Suppressor macrophage treated with lipopolysaccharide for 1 hour (primary cell): ENCODE measurements at places on chromosomes 11 and 22.

- DNase-seq = no peak
Measured at GRCh38 chr22:19106886-19107729, 15.1 kb downstream of the DGCR2 start.

DNA sequence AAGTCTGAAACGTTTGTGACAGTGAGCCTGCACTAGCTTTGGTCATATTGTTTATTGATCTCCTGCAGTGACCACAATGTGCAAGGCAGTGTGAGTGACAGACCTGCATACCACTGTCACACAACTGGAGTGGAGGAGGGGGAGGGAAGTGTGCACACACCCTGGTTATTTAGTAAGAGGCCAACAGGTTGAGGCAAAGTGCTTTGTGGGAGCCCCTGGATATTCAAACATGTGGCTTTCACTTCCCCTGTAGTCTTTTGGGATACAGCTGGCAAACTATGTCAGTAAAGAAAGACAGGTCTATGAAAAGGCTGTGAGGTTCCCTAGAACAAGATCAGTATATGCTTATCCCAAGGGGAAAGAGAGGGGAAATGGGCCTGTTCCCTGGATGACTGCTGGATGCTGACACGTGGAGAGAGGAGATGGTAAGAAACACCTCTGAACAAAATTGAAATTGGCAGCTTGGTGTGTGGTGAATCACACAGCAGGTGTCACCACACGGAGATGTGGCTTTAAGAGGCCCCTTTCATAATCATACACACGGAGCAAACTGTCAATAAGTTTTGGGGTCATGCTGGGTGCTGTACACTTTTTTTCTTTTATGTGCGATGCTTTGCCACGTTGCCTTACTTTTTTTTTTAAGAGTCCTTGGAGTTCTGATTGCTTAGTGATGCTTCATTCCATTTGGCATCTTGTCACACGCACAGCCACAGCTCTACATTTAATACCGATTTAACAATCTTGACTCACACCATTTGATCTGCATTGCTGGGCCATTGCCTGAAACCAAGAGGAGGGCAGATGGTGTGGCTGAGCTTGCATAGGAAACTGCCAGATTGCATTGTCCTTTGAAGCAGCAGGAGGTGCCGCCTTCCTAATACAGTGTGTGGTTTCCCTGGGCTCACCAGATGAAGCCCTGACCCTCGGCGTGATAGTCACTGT lies 11.3 kb downstream of the OSBP2 start:
- DNase-seq = no peak

- DNase-seq = no peak
Measured at GRCh38 chr11:114228435-114229411, 67.5 kb upstream of the NNMT start.

DNA sequence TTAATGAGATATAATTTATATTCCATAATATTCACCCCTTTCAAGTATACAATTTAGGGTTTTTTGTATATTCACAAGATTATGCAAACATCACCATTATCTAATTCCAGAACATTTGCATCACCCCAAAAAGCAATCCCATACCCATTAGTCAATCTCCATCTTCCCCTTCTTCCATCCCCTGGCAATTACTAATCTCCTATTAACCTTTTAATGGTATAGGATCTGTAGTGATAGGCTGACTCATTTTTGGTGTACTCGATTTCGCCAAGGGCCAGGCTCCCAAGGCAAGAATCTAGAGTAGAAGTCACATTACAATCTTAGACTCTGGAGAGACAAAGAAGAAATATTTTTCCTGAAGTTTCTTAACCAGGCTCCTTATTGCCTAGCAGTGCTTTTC lies 113.4 kb downstream of the GAB2 start:
- peak; percentile 60 for DNase-seq

- no peak for DNase-seq
Measured at GRCh38 chr11:125431481-125431880, 64.6 kb downstream of the FEZ1 start.

GRCh38 chr11:114154271-114155047 lies 94.9 kb downstream of the ZBTB16 start:
- peak; percentile 34 for DNase-seq

DNA sequence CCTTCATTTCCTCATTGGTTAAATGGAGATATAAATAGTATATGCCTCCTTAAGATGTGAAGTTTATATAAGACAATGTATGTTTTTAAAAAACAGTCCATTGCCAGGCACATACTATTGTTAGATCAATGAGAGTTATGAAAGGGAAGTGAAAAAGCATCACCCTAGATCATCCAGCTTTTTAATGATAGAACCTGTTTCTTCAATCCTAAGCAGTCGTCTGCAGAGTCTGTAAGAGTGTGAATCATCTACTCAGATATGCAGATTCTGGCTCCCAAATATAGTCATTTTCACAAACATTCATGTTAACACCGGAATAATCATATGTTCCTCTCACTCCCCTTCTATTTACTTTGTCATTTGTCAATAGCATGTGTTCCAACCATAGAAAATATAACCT lies 65.3 kb upstream of the SLN start:
- no peak for DNase-seq

GRCh38 chr22:45502215-45503049 lies at the start of gene FBLN1:
Gene FBLN1 (plus strand): TSS chr22:45502883. CDS start chr22:45502986, 103 bp downstream.
- DNase-seq = peak; percentile 37

DNA sequence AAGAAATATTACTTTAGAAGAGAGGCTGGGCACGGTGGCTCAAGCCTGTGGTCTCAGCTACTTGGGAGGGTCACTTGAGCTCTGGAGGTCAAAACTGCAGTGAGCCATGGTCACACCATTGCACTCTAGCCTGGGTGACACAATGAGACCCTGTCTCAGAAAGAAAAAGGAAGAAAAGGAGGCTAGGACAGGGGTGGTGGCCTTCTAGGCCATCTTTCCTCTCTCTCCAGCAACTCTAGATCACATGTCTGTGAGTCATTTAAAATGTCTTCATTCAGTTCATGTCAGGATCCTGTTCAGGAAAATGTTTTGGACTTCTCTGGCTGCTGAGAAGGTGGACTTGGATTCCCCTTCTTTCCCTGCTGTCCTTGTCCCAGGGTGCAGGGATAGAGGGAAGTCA lies 53.3 kb downstream of the PPFIA1 start:
- peak; percentile 73 for DNase-seq

DNA sequence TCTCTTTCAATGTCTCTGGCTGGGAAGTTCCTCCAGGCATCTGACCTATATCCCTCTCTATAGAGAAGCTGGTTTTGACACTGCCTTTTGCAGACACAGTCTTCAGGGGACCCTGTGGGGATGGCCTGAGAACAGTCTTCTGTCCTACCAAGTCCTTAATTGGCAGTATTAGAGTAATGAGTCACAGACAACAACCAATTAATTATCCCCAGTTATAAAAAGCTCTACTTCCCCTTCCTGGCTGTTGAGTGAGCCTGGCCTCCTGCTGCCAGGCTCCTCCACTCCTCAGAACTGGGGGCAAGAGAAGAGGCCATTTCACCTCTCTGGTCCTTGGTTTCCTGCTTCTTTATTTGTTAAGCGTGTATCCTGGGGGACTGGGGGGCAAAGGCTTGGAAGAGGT lies 41.2 kb upstream of the KLHL35 start:
- peak; percentile 45 for DNase-seq

DNA sequence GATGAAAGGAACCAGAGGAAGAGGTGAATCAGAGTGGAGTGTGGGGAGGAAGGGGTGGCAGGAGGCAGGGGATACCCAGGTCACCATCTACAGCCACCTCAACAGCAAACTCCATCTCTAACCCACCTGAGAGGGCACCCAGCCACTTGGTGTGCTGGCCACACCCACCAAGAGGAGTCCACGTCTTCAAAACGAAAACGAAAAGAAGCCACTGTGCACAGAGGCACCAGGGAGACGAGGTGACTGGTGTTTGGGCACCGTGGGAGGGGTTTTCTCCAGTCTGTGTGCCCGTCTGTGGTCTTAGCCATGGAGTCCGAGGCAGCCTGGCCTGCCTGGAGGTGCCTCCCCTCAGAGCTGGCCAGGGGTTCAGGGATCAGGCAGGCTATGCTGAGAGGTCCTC lies 20.2 kb downstream of the PDGFB start:
- no peak for DNase-seq

DNA sequence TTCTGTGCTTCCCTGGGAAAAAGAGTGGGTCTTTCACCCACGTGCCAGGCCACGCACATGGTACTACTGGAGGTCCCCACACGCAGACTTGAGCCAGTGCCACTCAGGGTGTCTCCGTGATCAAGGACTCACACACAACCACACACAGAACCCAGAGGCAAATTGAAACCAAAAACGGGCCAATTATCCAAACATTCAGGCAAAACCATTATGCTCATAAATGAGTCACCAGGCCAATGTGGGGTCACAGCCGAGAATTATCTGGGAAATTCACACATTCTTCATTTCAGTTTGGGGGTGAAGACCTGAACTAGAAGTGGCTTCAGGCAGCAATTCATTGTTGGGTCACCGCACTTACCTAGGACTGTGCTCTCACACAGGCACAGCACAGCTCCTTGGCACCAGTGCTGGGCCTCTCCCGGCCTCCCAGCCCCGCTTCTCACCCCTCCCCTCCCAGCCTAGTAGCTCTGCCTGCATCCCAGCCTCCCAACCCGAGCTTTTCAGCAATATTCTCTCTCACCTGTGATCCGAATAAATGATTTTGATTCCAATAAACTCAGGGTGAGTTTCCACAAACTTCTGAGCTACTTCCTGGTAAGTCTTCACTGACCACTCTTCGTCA lies 28.0 kb downstream of the ADA2 start:
- DNase-seq = no peak

- no peak for DNase-seq
Measured at GRCh38 chr11:31412946-31413345, 43.3 kb downstream of the DNAJC24 start.

- peak; percentile 30 for DNase-seq
Measured at GRCh38 chr11:1482581-1483444, 3.8 kb downstream of the MOB2 start.

GRCh38 chr11:3826721-3827120 lies 14.0 kb downstream of the RHOG start:
- no peak for DNase-seq

GRCh38 chr22:36860821-36861659 lies at the start of gene NCF4:
Gene NCF4 (plus strand): TSS chr22:36861006. CDS start chr22:36861172, 166 bp downstream.
- DNase-seq = peak; percentile 92

- peak; percentile 66 for DNase-seq
Measured at GRCh38 chr11:62804310-62805075, 747 bp downstream of the NXF1 start.

DNA sequence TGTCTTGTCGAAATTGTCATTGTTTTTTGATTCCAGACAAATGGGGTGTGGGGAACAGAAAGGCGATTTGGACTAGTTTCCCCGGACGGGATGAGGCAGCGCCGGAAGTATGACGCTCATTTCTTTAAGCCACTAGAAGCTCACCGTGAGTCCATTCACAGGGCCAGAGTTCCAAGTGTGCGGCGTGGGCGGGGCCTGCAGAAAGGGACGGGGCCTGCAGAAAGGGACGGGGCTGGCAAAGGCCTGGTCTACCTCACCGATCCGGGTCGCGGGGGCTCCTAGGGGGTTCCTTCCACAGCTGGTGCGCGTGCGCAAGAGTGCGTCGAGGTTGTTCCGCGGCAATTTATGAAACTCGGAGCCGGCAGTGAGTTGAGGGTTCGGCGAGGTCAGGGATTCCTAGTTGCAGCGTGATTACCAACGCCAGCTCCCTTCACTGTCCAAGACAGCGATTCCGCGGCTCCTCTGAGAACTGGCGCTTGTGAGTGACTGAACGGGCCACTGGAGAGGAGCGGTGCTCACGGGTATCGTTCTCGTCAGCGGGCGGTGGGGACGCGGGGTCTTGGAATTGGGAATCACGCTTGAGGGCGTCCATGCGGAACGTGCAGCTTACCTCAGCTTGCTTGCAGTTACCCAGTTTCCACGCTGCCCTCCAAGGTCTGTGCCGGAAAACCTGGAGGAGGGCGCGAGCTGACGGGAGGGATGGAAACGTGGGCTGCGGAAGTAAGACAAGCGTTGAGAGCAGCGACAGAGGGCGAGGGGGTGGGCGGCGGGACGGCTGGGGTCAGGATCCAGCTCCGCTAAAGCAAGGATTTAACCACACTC lies at the start of gene ZNF215:
Gene ZNF215 (plus strand): TSS at position 219 of the 822 bp plus-strand sequence. CDS start 5,847 bp downstream, outside the sequence.
- peak; percentile 83 for DNase-seq

GRCh38 chr11:69133251-69133650 lies 22.5 kb upstream of the SMIM38 start:
- DNase-seq = no peak

- no peak for DNase-seq
Measured at GRCh38 chr11:124297921-124298320, 15.8 kb downstream of the OR8D1 start.

DNA sequence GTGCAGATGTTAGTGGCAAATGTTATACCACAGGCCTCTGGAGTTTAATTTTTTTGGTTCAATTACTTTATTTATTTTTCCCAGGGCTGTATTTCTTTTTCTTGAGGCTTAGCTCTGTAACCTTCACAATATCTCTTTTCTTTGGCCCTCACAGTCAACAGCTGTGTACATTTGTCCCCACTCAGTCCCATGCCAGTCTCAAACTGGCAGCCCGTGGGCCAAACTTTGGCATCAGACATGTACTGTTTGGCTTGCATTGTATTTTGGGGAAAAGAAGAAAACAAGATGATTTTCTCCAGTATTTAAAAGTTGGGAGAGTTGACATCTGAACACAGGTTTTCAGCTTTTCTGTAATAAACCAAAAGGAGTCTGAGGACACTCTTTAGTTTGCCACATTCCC lies 87.1 kb downstream of the PRR5L start:
- DNase-seq = no peak

DNA sequence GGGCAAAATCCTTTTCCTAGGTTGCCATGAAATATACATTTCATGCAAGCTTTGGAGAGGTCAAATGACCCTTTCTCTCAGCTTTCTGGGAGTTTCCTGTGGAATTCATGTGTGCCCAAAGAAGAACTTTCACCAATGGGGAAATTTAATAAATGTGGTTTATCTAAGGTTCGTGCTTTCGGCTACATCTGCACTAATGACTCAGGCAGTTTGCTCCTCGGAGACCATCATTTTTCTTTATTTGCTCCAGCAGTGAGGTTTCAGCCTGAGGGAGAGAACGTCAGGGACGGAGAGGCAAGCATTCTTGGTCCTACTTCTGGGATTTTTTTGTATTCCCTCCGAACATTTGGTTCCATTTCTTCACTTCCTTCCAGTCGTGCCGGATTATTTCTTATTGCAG lies 85.2 kb downstream of the FLI1 start:
- no peak for DNase-seq
